ENCODE measurements at places on chromosomes 2 and 18. TPM values are rescaled to one million over a fixed set of nuclear protein-coding genes. Genes with fewer than 3 reads are reported as not detected.

- DNase-seq, result no peak
- H3K36me3 ChIP-seq, result peaks cover 8% of the 10 kb centered on the region
- no peaks in the 10 kb centered on the region for H3K27me3 ChIP-seq
Measured at GRCh38 chr18:79690586-79691482, 11.2 kb downstream of the CTDP1 start.

- DNase-seq, result no peak
- no peaks in the 10 kb centered on the region for H3K36me3 ChIP-seq
- no peak overlapping the region for H3K27ac ChIP-seq
- peaks cover 12% of the 10 kb centered on the region for H3K27me3 ChIP-seq
- H3K4me3 ChIP-seq, result no peak overlapping the region
- H3K4me1 ChIP-seq, result no peaks in the 10 kb centered on the region
Measured at GRCh38 chr2:26169681-26170414, 3.0 kb upstream of the GAREM2 start.

DNA sequence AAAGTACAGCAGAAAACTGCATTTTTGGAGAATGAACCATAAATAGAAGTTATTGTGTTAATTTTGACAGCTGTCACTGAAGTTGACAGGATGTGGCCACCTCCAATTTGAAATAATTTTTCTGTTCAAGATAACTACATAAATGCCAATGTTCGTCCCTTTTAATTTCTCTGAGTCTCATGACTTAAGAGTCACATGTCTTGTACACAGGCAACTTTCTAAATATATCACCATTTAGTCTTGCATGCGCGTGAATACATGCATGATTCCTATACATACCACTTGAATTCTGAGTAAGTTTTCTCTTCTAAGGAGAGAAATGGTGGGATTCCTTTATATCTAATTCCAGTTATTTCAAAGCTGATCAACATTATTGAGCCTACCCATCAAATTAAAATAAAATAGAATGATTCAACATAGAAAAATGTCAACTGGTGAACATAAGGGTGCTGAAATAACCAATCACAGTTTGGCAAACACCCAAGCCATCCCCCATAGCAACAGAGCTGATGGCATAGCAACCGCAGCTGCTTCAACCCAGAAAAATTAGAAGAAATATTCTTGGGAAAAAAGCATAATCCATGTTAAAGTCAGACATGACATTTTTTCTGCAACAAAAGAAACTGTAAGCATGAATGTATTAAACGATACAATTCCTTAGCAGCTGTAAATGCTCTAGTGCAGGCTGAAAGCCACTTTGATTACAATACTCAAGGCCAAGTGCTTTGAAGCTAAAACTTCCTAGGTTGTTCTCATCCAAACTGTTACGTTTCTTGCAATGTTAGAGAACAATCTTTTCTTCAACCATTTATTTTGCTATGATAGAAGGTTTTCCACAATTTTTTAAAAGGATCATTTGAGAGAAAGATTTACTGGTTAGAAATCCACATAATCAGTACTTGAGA is 282.7 kb downstream of the DLGAP1 start:
- H3K27ac ChIP-seq, result no peak overlapping the region
- no peaks in the 10 kb centered on the region for H3K27me3 ChIP-seq
- no peak for DNase-seq
- H3K4me3 ChIP-seq, result no peak overlapping the region

Gene LYPD6B
- not detected for total RNA-seq

Gene GREB1
- 0.94 TPM for total RNA-seq

Gene CXCR1
- total RNA-seq, result not detected

Gene NYAP2
- total RNA-seq, result not detected

Gene RAB12
- 15.0 TPM for total RNA-seq

All from CD8-positive, alpha-beta memory T cell (primary cell).